GM03348 (cell line): ENCODE measurements at places on chromosomes 1 and 21.

DNA sequence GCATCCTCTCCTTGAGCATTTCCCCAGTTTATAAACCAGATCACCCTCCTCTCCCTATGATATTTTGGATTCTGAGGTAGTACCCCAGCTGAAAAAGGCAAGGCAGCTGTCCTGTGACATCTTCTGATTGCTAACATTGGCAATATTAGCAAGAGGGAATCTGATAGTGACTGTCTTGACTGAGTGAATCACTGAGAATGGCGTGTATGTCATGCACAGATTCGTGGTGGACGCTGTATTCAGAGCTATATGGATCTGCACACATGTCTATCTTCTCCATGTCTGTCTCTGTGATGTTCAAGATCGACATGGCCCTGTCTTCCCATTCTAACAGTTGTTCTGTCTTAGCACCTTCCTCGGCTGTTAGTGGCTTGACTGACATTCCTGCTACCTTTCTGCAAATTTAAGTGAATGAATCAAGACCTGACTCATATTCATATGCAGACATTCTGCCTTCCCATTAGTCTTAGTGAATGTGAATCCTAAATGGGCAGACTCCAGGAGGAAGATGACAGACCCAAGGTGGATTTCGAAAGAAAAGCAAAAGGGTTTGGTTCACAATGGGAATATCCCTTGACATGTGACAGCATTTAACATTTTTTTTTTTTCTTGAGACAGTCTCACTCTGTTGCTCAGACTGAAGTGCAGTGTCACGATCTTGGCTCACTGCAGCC, 97.7 kb downstream of the PGBD5 start:
- DNase-seq: no peak

GRCh38 chr1:72432645-72433267, 150.4 kb upstream of the NEGR1 start:
- DNase-seq: no peak

GRCh38 chr1:96418969-96419368, 302.6 kb upstream of the PTBP2 start:
- DNase-seq: no peak

GRCh38 chr1:74686928-74687327, 13.3 kb upstream of the ERICH3 start:
- DNase-seq: no peak
